ENCODE measurements at places on chromosomes 12 and 14.

- no peak for DNase-seq
Observed at GRCh38 chr12:32761716-32762115, 6.0 kb upstream of the YARS2 start.

DNA sequence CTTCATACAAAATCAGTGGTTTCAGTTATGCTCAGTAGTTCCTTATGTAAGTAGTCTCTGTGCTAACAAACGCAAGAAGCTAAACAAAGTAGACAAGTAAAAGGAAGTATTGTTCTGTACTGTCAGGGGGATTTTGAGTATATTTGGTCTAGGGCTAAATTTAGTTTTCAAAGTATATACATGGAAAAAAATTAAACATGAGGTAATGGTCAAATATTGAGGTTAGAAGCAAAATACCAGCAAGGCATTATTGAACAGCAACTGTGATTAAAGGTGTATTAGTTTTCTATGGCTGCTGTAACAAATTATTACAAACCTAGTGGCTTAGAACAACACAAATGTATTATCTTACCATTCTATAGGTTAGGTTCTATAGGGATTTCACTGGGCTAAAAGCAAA lies 18.8 kb downstream of the GNG2 start:
- no peak for DNase-seq

- DNase-seq: no peak
Observed at GRCh38 chr12:74415633-74416032, 122.0 kb upstream of the ATXN7L3B start.

DNA sequence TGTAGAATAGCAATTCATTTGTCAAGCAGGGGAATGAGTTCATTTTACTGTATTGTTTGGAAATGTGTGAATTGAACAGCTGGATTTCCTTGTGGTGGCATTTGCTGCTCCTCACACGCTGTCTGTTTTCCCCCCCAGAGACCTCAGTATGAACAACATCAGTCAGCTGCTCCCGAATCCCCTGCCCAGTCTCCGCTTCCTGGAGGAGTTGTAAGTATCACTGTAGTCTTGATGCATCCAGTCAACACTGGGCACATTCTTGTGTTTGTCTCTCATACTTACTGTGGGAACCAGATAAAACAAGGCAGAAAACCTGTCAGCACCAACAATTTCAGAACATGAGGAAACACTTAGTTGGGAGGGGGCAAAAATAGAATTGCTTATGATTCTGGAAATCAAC lies 64.9 kb downstream of the LGR5 start:
- DNase-seq: no peak

GRCh38 chr12:116558280-116559161 lies 660 bp upstream of the MAP1LC3B2 start:
- no peak for DNase-seq

DNA sequence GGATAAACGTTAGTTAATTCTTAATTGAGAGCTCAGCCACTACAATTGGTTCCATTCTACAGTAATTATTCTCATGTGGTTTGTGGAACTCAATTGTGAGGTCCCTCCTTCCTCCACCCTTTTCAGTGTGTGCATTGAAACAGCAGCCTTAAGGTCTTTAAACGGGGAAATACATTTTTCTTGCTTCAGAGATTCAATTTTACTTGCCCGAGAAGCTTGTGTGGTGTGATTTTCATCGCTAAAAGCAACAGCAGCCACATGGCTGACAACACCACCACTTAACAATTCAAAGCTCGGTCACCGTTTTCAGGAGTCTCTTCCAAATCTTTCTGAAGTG lies 733 bp upstream of the PPFIBP1 start:
- no peak for DNase-seq

GRCh38 chr12:10179776-10180181 lies 947 bp downstream of the TMEM52B start:
- DNase-seq: no peak

DNA sequence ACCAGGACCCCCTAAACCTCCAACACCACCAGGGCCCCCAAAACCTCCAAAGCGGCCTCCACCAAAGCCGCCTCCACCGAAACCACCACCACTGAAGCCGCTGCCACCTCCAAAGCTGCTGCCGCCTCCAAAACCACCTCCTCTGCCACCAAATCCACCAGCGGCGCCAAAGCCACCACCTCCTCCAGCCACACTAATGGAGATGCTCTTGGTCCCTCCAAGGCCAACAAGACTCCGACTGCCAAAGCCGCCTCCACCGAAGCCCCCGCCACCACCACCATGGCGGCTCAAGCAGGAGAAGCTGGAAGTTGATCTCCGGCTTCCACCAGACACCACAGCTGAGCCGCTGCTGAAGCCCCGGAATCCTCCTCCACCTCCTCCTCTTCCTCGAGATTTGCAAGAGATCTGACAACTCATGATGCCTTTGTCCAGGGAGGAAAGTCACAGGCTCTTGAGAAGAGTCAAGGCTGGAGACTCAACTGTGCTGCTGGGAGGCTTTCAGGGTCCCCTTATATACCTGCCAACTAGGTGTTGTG lies at the start of gene KRT2:
Gene KRT2, minus strand, starts transcription at position 486 of the 536 bp plus-strand sequence. Its CDS starts 69 bp downstream, at position 417.
- no peak for DNase-seq

DNA sequence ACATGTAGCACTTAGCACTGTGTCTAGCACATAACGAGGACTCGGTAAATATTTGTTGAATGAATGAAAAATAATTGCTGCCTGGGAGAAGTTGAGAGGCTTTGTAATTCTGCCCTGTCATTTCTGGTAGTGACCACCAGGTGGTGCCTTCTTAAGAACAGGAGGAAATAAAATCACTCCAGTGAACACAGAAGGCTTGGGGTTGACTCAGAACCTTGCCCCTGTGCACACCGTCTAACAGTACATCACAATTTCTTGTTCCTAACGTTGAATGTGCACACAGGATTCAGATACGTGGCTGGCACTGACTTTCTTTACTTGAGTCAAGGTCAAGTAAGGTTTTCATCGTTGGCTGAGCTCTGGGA lies 91.8 kb downstream of the RGS6 start:
- no peak for DNase-seq

DNA sequence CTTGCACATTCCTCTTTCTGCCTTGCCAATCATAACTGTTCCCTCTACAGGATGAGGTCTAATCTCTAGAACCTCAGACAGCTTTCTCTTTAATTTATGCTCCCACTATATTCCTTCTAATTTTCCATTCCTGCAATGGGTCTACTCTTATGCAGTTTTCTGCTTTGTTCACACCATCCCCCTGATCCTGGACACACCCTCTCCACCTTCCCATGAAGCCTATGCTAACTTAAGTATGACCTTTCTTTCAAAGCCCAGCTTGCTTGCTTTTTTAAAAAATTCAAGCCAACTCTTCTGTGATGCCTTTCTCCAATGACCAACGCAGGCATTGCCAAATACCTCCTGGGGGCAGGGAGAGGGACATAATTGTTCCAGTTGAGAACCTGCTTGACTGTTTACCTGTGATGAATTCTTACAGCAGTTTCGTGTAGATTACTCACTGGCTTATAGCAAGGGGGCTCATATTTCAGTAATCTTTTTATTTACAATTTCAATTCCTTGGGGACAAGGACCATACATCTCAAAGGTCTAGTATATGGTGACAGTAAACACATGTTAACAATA lies 7.8 kb downstream of the SLC38A1 start:
- no peak for DNase-seq

- DNase-seq: no peak
Observed at GRCh38 chr12:9944391-9944790, 12.2 kb upstream of the CLEC2A start.

DNA sequence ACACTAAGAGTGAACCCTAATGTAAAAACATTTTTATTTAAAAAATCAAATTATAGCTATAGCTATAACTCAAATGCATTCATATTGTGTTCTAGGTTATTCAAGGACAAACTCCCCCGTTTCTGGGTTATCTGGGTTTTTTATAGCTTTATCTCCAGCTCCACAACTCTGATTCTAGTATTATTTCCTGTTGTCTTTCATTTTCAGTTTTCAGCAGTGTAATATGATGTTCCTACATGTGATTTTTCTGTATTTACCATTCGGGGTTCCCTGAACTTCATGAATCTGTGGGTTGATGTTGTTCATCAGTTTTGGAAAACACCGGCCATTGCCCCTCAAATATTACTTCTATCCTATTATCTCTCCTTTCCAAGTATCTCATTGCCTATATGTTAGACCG lies 221.9 kb upstream of the FOXN3 start:
- no peak for DNase-seq

GRCh38 chr12:108653922-108654321 lies 20.2 kb upstream of the SELPLG start:
- no peak for DNase-seq

All from activated CD4-positive, alpha-beta T cell treated with anti-CD3 and anti-CD28 coated beads, Interleukin-2, amount 50 U/mL, for 1 hour (primary cell).